ENCODE measurements at places on chromosomes 13 and 19.

DNA sequence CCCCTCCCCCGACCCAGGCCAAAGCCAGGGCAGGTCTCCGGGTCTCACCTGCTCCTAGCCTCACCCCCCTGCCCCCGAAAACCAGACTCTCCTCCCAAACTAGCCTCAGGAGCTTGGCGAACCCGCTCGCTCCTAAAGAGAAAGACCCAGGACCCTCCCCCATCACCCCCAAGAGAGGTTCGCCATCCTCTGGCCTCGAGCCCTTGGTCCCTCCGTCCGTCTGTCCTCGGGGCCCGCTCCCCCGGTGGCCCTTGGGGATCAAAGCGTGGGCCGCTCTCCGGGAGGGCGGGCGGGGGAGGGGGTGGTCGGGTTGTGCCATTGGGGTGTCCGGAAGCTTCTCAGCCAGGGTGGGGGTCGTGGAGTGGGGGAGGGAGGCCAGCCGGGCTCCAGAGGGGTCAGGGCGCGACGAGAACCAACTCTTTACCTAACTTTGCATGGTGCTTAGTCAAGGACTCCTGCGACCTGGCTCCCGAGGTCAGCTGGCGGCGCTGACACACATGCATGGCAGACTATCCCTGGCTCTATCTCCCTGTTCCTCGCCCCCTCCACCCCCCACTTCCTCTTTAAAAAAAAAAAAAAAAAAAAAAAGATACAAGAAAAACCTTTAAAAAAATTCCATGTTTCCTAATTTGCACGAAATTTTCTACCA, 15.6 kb downstream of the SMIM24 start:
- no peak for DNase-seq

DNA sequence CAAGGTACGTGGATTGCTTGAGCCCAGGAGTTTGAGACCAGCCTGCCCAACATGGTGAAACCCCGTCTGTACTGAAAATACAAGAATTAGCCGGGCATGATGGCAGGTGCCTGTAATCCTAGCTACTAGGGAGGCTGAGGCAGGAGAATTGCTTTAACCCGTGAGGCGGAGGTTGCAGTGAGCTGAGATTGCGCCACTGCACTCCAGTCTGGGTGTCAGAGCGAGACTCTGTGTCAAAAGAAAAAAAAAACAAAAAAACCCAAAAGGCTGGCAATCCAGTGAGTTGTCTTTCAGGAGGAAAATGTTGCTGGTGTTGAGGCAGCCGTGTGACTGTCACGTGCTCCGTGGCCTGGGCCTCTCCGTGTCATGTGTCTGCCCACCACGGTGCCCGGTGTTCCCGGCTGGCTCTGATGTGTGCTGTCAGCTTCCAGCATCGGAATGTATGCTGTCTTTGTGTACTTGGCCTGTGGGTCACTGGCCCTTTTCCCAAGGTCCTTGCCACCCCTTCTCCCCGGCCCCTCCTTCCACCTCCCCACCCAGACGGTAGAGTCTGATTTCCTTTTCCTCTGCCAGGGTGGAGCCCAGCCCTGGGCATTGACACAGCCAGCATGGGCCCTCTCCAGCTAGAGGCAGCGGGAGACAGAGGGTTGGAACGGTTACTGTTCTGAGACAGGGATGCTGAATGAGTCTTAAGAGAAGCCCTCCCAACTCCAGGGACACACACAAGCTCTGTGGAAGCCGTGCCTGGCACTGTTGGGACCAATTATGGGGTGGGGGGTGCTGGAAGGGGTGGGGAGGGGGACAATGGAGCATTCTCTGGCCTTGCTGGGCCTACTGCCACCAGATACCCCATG, 7.2 kb upstream of the TUBB4A start:
- no peak for DNase-seq

DNA sequence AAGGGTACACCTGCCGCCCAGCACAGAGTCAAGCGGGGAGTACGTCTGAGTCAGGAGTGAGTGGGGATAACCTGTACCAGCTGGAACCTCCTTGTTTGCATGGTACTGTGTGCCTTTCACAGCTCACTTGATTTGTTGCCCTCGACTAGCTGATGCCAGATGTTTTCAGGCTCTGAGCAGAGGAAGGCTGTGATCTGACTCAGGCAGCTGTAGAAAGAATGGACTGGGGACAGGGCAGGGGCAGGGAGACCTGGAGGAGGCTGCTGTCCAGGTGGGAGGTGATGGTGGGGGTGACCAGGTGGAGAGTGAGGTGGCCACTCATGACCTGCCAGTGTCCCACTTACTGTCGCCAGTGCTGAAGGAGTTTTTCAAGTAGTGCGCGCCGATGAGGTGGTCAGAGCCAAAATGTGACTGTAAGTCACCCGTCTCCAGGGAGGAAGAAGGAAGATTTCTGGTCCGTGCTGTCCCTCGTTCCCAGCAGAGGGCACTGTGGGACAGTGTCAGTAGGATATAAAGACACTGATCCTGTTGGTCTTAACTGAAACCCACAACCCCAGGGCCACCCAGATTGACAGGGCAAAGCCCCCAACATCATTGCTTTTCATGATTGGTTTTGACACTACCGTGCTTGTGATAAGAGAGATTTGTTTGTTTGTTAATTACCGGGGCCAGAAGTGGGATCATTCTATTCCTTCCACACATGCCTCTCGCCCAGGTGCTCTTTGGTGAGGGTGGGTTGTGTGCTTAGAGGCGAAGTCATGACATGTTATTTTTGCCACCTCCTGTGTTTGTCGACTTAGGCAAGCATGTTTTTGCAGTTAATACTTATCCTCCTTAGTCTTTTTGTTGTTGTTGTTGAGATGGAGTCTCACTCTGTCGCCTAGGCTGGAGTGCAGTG, 128.4 kb downstream of the DPF1 start:
- no peak for DNase-seq

- DNase-seq = no peak
Observed at GRCh38 chr19:29189033-29189360, 24.0 kb downstream of the UQCRFS1 start.

DNA sequence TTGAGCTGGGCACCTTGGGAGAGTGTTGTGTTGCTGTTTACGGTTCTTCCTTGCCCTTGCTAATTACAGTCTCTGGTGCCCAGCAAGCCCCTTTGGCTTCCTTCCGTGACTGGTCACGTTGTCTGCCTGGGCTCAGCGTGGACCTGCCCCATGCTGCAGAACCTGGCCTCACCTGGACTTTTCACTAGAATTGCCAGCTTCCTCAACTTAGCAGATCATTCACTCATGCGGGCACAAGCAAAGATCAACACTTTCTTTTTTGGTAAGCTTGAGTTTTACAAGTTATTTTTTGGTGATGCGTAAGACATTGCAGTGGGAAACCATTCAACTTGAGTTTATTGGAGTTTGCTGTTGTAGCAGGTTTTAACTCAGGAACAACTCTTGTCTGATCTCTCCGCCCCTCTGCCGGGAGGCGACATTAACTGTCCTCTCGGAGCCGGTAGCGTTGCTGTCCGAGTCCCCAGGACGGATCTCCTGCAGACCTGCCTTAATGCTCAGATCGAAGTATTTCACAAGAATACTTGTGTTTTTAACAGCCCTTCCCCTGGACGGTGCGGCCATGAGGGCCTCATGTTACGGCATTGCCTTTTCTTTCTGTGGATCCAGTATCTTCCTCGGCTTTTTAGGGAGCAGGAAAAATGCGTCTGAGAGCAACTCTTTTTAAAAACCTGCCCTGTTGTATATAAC, 15.7 kb upstream of the TEX29 start:
- DNase-seq = no peak

DNA sequence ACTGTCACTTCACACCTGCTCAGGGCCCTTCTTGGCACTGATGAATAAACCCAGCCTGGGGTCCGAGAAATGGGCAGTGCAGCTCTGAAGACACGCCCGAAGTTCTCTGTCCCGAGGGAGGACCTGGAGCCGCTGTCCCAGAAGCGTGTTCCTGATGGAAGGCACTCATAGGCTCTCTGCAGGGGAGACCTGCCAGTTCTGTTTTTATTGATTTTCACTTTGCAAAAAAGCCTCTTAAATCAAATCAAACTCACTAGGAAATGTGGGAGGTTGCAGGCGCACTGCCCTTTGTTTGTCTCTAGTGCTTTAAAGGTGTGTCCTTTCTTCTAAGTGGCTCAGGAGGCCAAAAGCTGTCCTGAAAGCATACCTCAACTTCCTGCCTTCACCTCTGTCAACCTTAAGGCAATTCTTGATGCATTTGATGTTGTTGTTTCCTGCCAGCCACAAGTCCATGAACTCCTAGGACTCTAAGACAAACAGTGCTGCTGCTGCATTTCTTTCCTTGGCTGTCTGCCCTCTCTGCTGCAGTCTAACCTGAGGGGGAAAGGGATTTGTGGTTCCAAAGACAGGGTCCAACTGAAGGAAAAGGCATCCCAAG, 663.2 kb downstream of the UQCRFS1 start:
- no peak for DNase-seq

DNA sequence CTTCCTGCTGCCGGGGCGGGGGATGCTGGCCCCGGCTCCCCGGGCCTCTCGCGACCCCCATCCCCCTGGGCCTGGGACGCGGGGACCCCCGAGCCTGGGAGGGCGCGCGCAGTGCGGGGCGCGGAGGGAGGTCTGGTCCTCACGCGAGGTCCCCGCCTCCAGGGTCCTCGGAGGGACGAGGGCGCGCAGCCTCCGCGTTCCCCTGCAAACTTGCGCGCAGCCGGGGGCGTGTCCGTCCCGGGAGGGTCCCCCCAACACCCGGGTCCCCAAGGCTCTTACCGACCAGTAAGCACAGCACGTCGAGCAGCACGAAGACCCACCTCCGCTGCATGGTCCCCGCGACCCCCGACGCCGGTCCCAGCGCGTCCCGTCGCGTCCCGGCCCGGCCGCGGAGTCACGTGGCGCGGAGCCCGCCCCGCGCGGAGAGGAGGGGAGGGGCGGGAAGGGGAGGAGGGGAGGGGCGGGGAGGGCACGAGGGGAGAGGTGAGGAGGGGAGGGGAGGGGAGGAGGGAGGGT, at the start of gene PLPP2:
PLPP2 (minus strand) TSS at position 398 of the 516 bp plus-strand sequence; CDS start at position 331, 67 bp downstream.
- DNase-seq = no peak

DNA sequence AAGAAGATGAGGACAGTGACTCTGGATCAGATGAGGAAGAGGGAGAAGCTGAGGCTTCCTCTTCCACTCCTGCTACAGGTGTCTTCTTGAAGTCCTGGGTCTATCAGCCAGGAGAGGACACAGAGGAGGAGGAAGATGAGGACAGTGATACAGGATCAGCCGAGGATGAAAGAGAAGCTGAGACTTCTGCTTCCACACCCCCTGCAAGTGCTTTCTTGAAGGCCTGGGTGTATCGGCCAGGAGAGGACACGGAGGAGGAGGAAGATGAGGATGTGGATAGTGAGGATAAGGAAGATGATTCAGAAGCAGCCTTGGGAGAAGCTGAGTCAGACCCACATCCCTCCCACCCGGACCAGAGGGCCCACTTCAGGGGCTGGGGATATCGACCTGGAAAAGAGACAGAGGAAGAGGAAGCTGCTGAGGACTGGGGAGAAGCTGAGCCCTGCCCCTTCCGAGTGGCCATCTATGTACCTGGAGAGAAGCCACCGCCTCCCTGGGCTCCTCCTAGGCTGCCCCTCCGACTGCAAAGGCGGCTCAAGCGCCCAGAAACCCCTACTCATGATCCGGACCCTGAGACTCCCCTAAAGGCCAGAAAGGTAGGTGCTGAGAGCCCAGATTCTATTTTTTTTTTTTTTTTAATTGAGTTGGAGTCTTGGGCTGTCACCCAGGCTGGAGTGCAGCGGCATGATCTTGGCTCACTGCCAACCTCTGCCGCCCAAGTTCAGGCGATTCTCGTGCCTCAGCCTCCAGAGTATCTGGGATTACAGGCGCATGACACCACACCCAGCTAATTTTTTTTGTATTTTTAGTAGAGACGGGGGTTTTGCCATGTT, 2.3 kb downstream of the PPP1R15A start:
- no peak for DNase-seq
